NCI-H1436 treated with DMSO at 0.1 percent for 48 hours (cell line): ENCODE measurements at places on chromosomes 2 and 18.

GRCh38 chr18:8984131-8984721, 118.3 kb upstream of the NDUFV2 start:
- DNase-seq: no peak

GRCh38 chr18:46293742-46294181, 189.6 kb downstream of the HAUS1 start:
- no peak for DNase-seq

- no peak for DNase-seq
Observed at GRCh38 chr18:25457126-25457525, 105.2 kb upstream of the ZNF521 start.

- no peak for DNase-seq
Observed at GRCh38 chr2:162382278-162382677, 38.3 kb downstream of the GCA start.

- no peak for DNase-seq
Observed at GRCh38 chr18:66874812-66875474, 271.1 kb upstream of the CDH19 start.

- DNase-seq: no peak
Observed at GRCh38 chr2:162509288-162509968, 165.5 kb downstream of the GCA start.

- DNase-seq: no peak
Observed at GRCh38 chr2:45103351-45104345, 94.4 kb upstream of the SIX2 start.

DNA sequence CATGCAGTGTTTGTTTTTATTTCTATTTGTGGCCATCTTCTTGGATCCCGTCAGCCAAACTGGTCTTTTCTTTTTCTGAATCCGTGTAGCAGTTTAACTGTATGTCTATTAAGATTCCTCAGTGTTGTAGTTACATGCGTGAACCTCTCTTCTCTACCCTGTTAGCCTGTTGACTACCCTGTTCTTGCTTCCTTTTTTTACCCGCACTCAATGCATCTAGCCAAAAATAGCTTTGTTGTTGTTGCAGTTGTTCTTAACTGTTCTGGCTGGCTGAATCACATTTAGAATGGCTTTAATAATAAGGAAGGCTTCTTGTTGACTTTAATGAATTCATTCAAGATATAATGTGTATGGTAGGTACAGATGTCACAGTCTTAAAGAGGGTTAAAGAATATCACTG, 137.1 kb downstream of the LCLAT1 start:
- no peak for DNase-seq

DNA sequence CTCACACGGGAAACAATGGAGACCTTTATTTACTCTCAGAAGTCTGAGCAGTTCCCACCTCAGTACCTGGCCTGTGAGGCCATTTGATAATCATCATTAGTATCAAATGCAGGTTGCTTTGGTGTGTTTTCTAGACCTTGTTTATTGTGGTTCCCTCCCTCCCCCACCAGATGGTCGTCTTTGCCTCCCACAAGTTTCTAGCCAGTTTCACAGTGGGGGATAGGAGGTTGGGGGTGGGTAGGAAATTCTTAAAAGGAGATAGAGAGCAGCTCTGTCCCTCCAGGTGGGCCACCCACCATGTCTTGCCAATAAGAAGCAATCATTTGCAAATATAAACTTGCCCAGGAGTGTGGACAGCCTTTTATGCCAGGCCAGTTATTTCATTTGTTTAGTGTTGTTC, 31.3 kb downstream of the SETBP1 start:
- no peak for DNase-seq
